Activated T-helper 1 cell treated with anti-CD3 and anti-CD28 coated beads, Interleukin-2, amount 50 U/mL, for 16 hours (primary cell): ENCODE measurements at places on chromosomes 3 and 15.

- no peak for DNase-seq
Observed at GRCh38 chr15:48630245-48630644, 15.3 kb downstream of the FBN1 start.

DNA sequence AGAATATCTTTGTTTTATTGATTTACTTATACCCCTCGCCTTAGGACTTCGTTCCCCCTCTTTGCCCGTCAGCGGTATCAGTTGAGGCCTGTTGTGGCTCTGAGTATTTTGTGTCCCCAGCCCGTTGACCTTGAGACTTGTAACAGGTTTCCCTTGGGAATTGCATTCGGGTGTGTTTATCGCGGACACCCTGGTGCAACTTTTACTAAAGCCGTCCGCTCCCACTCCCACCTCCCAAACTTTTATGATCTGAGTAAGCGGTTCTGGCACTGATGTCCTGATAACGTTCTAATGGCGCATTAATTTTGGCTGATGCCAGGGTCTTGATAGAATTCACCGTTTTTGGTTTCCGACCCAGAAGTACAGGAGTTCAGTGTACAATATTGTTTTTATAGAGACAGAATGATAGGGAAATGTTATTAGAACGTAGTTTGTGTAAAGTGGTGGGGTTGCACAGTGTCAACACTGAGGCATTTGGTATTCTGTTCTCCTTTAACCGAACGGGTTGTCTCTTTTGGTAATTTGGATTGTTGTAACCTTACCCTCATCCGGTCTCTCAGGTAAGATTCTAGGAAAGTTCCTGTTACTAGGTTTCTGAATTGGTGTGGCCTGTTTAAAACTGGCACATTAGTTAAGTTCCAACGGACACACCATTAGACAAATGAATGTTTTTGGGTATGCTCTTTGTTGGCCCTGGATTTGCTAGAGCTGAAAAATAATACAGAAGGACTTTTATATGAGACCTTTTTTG lies 47.8 kb downstream of the OIP5 start:
- no peak for DNase-seq

DNA sequence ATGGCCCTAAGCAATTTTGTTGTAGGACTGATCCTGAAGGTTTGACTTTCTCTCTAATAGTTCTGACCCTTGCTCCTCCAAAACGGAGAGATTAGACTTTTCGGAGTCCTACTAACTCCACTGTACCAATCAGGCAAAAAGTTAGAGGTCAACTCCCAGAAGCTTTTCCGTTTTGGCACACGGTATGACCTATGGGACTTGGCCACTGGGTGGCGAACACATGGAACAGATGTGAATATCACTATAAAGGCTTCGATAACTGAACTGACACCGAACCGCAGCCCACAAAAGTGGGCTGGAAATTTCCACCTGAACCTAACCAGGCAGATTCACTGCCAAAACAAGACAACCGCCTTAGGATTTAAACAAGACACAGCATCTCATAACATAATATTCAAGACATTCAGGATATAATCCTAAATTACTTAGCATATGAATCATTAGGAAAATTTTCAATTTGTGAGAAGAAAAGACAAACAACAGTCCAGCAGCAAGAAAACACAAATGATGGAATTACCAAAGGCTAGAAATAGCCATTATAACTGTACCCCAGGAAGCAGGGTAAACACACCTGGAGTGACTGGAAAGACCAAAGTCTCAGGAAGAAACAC lies 12.2 kb upstream of the TM2D3 start:
- DNase-seq, result no peak

GRCh38 chr3:171770689-171771620 lies 39.3 kb downstream of the PLD1 start:
- no peak for DNase-seq

DNA sequence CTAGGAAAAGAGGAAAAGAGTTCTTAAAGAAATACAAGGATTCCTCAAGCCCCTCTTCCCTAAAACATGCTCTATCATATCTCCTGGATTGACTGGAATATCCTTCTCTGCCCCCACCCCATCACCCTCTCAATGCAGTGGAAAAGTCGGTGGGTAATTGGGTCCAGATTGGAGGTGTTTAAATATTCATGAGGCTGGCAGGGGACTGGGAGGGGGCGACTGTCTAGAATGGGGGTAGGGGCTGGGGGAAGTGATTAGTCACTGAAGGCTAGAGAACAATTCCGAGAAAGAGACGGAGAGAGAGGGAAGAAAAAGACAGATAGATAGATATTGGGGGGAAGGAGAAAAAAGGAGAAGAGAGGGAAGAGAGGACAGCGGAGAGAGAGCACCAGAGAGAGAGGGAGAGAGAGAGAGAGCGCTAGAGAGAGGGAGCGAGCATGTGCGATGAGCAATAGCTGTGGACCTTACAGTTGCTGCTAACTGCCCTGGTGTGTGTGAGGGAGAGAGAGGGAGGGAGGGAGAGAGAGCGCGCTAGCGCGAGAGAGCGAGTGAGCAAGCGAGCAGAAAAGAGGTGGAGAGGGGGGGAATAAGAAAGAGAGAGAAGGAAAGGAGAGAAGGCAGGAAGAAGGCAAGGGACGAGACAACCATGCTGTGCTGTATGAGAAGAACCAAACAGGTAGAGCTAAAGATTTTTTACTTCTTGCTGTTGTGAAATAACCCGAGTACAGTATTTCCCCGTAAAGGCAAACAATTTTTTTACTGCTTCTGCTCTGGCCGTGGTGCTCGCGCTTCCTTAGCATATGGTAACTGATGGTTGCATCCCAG lies at the start of gene GAP43:
Gene GAP43, plus strand, starts transcription at position 467 of the 825 bp plus-strand sequence. Its CDS starts 180 bp downstream, at position 647.
- DNase-seq, result no peak

- DNase-seq, result no peak
Observed at GRCh38 chr3:98233468-98233867, 30.6 kb upstream of the OR5H6 start.

- no peak for DNase-seq
Observed at GRCh38 chr15:29695489-29696167, 126.6 kb downstream of the TJP1 start.

DNA sequence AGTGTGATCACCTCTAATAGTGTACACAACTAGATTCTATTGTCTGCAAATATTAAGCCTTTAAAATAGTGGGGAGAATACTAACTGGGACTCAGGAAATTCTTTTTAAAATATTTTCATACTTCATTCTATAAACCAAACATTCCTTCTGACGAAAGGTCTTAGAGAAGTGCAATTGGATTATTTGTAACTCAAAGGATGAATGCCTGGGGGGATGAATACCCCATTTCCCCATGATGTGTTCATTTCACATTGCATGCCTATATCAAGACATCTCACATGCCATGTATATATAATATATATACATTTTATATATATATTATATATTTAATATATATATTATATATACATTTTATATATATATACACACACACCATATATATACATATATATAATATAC lies 189.9 kb downstream of the VGLL3 start:
- no peak for DNase-seq

DNA sequence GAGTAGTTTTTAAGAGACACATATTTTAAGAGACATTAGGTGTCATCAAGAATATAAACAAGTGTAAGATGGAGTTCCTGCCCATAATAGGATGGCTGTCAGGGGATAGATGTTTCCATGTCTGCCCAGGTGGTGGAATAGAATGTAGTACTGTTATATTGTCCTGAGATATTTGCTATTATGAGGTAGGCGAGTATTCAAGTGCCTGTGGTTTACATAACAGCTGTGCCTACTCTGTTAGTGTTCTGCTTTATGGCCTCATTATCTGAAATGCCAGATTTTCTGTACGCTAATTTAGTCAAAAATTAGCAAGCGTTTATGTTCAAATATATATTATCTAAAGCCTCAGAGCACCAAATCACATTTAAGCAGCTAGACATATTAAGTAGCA lies 360.2 kb upstream of the ROPN1 start:
- DNase-seq, result no peak

GRCh38 chr3:48247401-48247811 lies 6.5 kb downstream of the ZNF589 start:
- DNase-seq, result no peak

GRCh38 chr15:99522288-99522687 lies 43.5 kb upstream of the MEF2A start:
- DNase-seq, result no peak

DNA sequence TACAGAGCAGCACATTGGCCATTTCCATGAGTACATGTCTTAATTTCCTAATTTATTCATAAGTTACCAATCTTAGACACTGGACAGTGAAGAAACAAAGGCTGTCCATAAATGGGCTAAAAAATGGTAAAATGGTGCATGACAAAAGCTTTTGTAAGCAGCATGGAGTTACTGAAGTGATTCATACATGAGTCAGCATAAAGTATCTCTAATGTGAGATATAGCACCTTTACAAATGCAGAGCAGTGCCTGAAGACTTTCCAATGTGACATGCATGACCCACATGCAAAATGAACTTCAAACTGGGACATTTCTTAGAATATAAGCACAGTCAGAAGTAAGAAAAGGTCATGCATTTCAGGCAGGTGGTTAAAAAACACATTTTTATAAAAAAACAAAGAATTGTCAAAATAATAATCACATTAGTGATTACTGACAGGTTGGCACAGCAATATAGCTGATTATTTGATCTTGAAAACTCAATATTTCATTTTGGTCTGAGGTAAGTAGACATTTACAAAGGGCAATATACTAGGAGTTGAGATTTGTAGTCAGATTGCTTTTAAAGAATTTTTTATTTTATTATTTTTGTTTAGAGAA lies 299.3 kb downstream of the PLCL2 start:
- no peak for DNase-seq

DNA sequence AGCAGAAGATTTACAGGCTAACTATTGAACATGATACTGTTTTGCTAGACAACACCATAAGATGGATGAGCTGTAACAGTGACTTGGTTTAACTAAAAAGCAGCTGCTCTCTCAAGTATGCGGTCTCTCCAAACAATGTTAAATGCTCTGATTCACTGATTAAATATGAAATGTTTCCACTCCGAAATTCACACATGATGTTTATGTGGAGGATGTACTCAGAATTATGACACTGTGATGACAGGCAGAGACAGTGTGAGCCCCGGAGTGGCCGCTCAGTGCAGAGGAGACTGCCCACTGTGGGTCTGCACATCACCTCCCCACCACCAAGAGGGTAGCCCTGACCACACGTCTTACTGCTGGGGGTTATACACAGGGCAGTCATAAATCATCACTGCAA lies 83.9 kb upstream of the MEX3B start:
- DNase-seq, result no peak

GRCh38 chr3:55770077-55770476 lies 283.0 kb upstream of the WNT5A start:
- DNase-seq, result no peak

DNA sequence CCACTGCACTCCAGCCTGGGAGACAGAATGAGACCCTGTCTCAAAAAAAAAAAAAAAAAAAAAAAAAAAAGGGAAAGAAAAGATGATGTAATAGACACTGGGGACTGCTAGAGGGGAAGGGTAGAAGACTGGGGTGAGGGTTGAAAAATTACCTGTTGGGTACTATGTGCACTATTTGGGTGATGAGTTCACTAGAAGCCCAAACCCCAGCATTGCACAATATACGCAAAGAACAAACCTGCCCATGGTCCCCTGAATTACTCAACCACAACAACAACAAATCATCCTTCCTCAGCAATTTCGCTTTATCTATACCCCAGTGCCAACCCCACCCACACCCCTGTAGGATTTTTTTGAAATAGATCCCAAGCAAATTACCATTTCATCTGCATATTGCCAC lies 13.5 kb downstream of the NIPA1 start:
- DNase-seq, result no peak

DNA sequence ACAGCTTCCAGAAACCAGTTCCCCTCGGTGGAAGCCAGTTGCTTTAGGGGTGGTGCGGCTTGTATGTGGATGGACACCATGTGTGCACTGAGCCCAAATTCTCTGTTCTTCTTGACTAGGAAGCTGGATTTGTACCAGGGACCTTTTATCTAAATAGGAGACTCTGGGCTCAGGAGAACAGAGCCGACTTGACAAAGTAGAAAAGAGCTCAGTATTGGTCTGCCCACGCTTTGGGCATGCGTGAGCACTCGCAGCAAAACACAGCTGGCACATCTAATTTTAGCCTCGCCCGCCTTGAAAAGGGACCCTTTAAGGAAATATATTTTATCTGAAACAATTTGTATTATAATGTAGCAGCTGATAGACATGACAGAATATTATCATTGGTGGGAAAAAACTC lies 1.1 kb upstream of the RBMS3 start:
- DNase-seq, result no peak

DNA sequence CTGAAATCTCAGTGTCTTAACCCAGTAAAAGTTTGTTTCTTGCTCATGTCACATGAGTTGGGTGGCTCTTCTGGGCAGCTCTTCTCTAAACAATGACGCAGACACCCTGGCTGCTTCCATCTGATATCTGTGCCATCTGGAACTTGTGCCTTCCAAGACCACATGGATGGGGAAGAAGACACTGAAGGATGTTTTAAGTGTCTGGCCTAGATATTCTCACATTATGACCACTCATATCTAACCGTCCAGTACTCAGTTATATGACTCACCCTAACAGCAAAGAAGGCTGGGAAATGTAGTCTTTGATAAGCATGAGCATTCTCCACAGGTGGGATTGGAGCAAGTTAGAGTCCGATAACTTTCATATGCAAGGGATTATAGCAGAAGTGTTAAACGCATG lies 66.4 kb downstream of the RYR3 start:
- no peak for DNase-seq

- DNase-seq, result no peak
Observed at GRCh38 chr3:154540950-154541604, 111.1 kb upstream of the GPR149 start.

DNA sequence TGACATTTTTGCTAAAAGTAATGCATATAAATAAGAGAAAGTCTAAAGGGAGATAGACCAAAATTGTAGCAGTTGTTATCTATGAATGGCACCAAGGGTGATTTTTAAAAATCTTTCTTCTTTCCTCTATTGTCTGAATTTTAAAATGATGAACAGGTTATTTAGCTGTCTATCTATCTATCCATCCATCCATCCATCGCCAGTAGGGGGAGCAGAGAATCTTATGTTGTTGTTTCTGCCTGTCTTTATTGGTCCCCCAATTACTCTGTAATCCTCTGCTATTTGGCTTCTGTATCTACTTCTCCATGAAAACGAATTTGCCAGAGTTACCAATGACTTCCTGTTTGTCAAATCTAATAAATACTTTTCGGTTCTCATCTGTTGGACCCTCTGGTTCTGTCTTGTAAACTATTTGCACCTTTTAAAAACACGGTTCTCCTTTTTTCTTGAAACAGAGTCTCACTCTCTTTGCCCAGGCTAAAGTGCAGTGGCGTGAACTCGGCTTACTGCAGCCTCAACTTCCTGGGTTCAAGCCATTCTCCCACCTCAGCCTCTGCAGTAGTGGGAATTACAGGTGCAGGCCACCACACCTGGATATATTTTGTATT lies 86.0 kb downstream of the ECT2 start:
- DNase-seq, result no peak

DNA sequence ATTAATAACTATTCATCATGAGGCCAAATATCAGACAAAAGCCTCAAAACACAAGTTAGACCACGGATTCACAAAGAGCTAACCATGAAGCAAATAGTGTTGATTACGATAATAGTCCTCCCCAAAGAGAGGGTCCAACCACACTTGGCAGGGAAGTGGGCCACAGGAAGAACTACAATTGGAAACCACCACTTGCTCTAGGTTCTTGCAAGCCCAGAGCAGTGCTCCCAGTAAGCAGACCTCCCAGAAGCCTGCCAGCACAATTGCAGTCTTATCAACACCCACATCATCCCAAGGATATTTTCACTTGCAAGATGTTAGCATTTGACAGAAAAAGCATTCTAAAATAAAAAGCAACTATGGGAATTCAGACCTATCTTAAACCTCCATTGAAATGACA lies 11.3 kb downstream of the SETD2 start:
- no peak for DNase-seq
